ENCODE measurements at places on chromosomes 16 and 17.

DNA sequence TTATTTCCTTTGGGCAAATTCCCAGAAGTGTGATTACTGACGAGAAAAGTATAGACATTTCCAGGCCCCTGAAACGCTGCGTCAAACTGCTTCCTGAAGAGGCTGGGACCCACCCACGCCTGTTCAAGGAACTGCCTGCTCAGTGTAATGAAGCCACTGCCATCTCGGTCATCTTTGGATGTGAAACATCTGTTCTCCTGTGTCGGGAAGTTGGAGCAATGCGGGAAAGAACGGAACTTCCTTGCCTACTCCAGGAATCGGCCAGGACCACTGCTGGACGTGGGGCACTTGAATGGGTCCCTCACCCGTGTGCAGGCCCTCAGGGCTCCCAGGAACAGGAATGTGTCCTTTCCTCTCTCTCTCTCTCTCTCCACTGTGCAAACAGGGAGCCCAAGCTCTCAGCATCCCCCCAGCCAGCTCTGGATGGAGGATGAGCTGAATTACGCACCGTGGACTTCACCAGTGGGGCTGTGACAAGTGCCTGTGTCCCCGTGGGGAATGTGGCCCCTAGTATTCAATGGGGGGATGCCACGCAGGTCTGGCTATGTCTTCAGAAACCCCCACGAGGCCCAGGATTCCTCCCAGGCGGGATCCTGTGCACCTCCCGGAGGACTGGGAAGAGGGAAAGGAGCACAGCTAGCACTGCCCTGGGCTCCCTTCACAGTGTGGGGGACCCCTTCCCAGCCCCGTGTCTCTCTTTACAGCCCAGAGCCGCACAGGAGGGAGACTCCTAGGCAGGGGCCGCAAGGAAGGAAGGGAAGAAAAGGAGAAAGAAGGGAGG, 18.3 kb upstream of the LITAF start:
- DNase-seq, result no peak

- DNase-seq, result no peak
Observed at GRCh38 chr17:57924677-57925076, 30.5 kb downstream of the CUEDC1 start.

GRCh38 chr17:67212231-67212630, 32.8 kb downstream of the HELZ start:
- no peak for DNase-seq

DNA sequence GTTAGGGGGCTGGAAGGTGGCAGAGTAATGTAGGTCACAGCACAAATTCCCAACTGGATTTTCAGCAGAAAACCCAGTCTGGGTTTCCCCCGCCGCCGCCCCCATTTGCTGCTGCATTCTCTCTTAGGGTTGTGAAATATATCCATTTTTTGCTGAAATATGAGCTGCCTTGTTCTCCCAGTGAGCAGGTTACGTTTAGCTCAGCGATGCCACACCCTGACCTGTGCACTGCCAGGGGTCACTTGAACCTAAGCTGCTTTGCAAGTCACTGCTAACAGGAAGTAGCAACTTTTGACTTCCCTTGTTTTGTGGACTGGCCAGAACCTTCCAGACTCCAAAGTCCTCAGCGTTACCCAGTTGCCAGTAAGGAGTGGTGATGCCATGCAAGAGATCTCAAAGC, 274.1 kb downstream of the CPPED1 start:
- DNase-seq, result no peak

DNA sequence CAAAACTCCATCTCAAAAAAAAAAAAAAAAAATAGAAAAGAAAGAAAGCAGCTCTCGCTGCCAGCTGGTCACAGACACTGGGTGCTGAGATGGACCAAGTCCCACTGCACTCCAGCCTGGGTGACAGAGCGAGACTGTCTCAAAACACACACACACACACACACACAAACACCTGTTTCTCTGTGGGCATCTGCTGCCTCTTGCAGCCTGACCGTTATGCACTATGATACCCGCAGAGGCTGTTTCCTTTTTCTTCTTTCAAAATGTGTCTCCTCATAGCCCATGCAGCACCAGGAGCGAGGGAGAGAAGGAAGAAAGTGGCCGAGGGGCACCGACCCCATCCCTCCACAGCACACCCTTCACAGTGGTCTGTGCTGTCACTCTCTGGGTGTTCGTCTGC, 36.9 kb upstream of the KLHDC4 start:
- DNase-seq, result no peak

DNA sequence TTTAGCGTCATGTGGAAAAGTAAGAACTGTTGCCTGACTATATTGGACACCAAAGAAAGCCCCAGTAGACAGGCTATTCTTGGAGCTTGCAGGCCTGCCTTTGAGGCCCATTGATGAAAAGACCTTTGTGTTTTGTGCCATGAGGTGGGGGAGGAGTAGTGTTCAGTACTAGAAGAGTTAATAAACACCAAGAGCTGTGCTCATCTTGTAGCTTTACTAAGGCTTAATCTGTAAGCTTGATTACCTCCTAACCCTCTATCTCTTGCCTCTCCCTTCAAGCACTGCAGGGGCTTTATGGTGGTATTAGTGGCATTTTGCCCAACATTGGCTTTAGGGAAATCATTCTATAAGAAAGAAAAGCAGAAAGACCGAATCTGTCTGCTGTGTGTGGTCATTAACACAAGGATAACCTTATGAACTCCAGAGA, 220.2 kb upstream of the TBX2 start:
- DNase-seq, result no peak

- peak; percentile 87 for DNase-seq
Observed at GRCh38 chr17:35088881-35089585, 25.5 kb upstream of the RFFL start.

- no peak for DNase-seq
Observed at GRCh38 chr16:19127674-19128131, 13.9 kb downstream of the ITPRIPL2 start.

- DNase-seq, result no peak
Observed at GRCh38 chr17:74631468-74632450, 8.2 kb upstream of the CD300E start.

GRCh38 chr16:26840691-26841090, 226.0 kb upstream of the C16orf82 start:
- no peak for DNase-seq

- DNase-seq, result no peak
Observed at GRCh38 chr17:42517516-42517915, 18.5 kb upstream of the NAGLU start.

DNA sequence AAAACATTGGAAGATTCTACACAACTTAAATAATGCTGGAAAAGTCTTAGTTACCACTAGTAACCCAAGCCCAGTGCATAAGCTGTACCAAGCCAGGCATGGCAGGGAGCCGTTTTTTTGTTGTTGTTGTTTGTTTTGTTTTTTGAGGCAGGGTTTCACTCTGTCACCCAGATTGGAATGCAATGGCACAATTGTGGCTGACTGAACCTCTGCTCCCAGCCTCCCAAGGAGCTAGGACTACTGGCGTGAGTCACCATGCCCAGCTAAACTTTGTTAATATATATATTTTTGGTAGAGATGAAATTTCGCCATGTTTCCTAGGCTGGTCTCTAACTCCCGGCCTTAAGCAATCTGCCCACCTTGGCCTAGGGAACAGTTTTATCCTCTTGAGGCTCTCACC, 564 bp upstream of the TMIGD1 start:
- DNase-seq, result no peak

GRCh38 chr17:28997806-28998205, 8.0 kb downstream of the SEZ6 start:
- no peak for DNase-seq

GRCh38 chr17:4719684-4720221, 9.3 kb downstream of the ARRB2 start:
- no peak for DNase-seq

- DNase-seq, result no peak
Observed at GRCh38 chr17:68602289-68602688, 1.1 kb upstream of the FAM20A start.

DNA sequence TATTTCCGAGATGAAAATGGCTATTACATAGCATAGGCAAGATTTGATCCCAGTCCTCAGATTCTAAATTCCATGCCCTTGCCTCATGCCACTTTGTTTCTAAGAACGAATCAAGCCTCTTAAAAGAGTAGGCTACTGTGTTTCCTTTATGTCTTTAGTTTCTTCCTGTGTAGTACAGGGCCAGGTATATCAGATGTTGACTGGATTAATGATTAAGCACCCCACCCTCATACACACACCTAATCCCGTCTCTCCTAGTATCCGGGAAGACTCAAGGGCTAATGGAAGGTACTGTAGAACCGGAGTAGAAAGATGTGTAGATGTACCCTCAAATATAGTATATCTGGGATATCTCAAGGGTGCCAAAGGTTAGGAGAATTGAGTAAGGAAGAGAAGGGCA, 6.7 kb downstream of the TOM1L1 start:
- no peak for DNase-seq

- no peak for DNase-seq
Observed at GRCh38 chr17:34874478-34874877, 86.8 kb downstream of the CCT6B start.

GRCh38 chr16:49158029-49158642, 123.5 kb downstream of the CBLN1 start:
- no peak for DNase-seq

GRCh38 chr17:63275318-63275970, 170.7 kb downstream of the CYB561 start:
- DNase-seq, result no peak

- DNase-seq, result no peak
Observed at GRCh38 chr17:35117984-35118383, 1.7 kb downstream of the RAD51D start.

DNA sequence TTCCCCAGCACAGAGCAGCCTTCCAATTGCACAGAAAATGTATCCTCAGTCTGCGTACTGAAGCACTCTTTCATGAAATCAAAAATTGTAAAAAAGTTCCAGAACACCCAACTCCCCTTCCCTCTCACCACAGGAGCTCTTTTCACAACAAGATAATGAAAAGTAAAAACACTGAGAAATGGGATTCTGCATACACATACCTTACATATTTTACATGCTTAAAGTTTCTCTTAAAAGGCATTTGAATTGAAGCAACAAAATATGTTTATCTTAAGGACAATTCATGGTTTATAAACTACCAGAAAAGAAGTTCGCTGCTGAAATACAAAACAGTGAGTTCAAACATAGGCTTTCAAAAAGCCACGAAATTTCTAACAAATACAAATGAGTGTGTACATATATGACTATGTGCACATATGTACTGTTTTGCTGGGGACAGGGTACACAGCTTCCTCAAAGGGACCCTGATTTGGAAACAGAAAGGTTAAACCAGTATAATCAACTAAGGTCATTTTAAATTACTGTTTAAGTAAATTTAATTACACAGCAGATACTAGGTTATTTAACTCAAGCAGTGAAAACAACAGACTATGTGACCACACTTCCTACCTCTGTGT, 33.8 kb downstream of the COG1 start:
- DNase-seq, result no peak

- DNase-seq, result no peak
Observed at GRCh38 chr17:63277629-63278028, 168.5 kb downstream of the CYB561 start.

DNA sequence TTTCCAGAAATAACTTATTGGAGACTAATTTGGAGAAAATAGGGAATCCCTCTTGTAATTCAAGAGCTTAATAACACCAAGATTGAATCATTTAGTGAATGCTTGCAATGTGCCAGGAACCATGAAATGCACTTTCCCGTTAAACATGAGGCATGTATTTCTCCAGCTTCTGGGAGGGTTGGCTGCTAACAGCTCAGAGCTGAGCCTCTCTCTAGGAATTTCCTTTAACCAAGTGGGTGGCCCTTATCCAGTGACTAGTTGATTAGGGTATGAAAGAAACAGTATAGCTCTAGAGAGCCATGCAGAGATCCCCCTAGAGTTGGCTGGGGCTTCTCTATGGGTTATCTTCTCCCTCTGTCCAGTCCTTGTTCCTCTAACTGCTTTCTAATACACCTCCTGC, 356.4 kb upstream of the GOT2 start:
- no peak for DNase-seq

GRCh38 chr17:44167181-44167861, 3.2 kb upstream of the ASB16 start:
- DNase-seq, result no peak

DNA sequence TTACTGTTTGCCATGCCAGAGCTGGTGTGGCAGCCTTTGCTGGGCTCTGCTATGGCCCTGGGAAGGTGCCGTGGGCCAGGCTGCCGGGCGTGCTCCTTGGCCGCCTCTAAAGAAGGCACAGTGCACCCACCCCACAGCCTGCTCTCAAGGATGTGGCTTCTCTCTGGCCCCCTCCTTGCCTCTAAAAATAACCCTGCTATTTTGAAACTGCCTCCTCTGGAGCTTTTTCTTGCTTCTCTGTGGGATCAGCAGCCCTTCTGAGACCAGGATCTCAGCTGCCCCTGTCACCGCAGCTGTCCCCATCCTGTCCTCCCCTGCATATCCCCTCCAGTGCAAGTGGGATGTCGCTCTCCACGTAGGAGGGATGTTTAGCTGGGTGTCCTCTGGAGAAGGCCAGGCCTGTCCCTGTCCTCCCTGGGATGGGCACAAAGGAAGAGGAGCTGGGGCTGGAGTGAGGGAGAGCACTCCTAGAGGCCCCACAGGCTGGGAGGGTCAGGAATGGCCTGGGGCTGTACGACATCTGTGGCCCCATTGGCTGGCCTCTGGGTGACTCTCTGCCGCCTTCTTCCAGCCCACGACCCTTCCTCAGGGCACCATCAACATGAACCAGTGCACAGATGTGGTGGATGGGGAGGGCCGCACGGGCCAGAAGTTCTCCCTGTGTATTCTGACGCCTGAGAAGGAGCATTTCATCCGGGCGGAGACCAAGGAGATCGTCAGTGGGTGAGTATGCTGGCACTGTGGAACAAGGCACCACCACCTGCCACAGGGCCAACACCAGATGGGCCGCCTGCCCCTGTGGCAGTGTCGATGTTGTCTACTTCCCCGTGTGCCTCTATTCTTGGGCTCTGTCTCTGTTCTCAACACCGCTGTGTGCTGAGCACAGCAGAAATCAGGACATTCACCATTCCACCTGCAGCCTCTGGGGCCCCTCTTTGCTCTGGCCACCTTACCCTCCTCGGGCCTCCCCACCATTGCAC, 79.7 kb downstream of the PLD6 start:
- DNase-seq, result no peak

DNA sequence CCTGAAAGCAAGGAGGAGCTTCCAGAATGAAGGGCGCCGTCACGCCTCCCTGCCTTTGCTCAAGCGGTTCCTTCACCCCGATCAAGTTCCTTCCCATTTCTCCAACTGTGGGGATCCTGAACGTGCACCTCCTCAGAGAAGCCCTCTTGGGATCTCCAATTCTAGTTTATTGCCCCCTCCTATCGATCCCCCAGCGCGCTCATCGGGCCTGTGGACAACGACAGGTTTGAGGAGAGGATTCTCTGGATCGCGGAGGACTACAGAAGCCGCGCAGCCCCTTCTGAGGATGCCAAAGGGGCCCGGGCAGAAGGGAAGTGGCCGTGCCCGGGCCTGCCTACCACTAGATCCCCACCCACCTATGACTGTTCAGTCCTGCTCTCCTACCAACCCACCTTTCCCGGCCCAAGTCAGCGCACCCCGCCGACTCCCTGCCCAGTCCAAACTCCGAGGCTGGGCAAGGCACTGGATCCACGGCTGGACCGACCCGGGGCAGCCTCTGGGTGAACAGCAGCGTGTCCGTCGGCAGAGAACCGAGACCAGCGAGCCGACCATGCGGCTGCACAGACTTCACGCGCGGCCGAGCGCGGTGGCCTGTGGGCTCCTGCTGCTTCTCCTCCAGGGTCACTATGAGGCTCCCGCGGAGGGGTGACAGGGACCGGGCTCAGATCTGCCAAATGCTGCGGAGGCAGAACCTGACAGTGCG, 12.8 kb upstream of the CES3 start:
- no peak for DNase-seq

GRCh38 chr16:50442221-50442620, 73.4 kb upstream of the BRD7 start:
- no peak for DNase-seq
